H1 (cell line): ENCODE measurements at places on chromosomes 11 and 22. TPM values are rescaled to one million over a fixed set of nuclear protein-coding genes. Genes with fewer than 3 reads are reported as not detected.

DNA sequence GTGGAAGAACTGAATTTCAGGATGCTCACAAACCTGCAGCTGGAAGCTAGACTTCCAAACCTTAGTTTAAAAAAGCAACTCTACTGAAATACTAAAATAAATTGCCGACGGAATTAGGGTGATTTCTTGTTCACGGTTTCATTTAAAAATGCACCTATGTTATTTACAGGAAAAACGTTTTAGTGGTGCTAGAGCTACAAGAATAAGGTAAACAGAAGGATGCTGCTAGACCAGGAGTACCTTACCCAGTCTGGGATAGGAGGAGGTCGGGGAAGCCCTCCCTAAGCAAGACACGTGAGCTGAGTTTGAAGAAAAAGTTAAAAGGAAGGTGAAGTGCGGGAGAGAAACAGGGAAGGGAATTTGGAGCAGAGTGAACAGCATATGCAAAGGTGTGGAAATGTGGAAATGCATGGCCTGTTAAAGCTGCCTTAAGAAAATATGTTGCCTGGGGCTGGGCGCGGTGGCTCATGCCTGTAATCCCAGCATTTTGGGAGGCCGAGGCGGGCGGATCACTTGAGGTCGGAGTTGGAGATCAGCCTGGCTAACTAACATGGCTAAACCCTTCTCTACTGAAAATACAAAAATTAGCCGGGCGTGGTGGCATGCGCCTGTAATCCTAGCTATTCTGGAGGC is 1.4 kb upstream of the FTH1 start:
- peaks cover 16% of the 10 kb centered on the region for H3K4me1 ChIP-seq
- H3K36me3 ChIP-seq, result peaks cover 18% of the 10 kb centered on the region
- peak overlapping the region; percentile 97 for H3K4me3 ChIP-seq
- no peak overlapping the region for H3K27ac ChIP-seq
- H3K27me3 ChIP-seq, result no peaks in the 10 kb centered on the region; the same call in 1 of the 2 replicates

GRCh38 chr11:104337273-104337672 is 173.3 kb upstream of the PDGFD start:
- no peak overlapping the region for H3K4me3 ChIP-seq
- peaks cover 1% of the 10 kb centered on the region for H3K27me3 ChIP-seq
- H3K27ac ChIP-seq, result no peak overlapping the region
- no peaks in the 10 kb centered on the region for H3K36me3 ChIP-seq
- H3K4me1 ChIP-seq, result no peaks in the 10 kb centered on the region

GRCh38 chr11:82829101-82829500 is 71.1 kb downstream of the PRCP start:
- H3K4me1 ChIP-seq, result no peaks in the 10 kb centered on the region
- no peaks in the 10 kb centered on the region for H3K27me3 ChIP-seq
- no peak overlapping the region for H3K4me3 ChIP-seq
- H3K27ac ChIP-seq, result no peak overlapping the region

- no peaks in the 10 kb centered on the region for H3K36me3 ChIP-seq
- no peak for DNase-seq
- H3K27me3 ChIP-seq, result no peaks in the 10 kb centered on the region
Measured at GRCh38 chr11:200224-201003, 6.8 kb downstream of the BET1L start.

DNA sequence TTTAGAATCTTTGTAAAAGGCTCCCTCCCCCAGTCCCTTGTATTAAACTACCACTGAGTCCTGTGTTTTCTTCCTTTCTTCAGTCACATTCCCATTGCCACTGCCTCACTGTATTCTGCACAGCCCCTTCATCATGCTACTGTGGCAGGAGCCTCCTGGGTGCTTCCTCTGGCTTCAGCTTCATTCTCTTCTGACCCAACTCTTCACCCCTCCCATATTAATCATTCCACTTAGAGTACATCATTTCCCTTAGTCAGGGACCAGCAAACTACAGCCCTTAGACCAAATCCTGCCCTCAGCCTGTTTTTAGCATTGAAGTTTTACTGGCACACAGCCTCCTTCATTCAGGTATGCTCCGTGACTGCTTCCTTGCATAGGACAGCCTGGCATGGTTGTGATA is 127.7 kb upstream of the MTNR1B start:
- no peak overlapping the region for H3K27ac ChIP-seq
- H3K27me3 ChIP-seq, result no peaks in the 10 kb centered on the region
- no peaks in the 10 kb centered on the region for H3K36me3 ChIP-seq
- H3K4me3 ChIP-seq, result no peak overlapping the region
- DNase-seq, result no peak

- no peaks in the 10 kb centered on the region for H3K36me3 ChIP-seq
- no peaks in the 10 kb centered on the region for H3K27me3 ChIP-seq
- no peak overlapping the region for H3K27ac ChIP-seq
- no peak overlapping the region for H3K4me3 ChIP-seq
- H3K4me1 ChIP-seq, result no peaks in the 10 kb centered on the region
- no peak for DNase-seq
Measured at GRCh38 chr11:18972336-18972735, 33.1 kb upstream of the MRGPRX1 start.

- no peak for DNase-seq
- no peaks in the 10 kb centered on the region for H3K4me1 ChIP-seq
Measured at GRCh38 chr11:21546703-21547102, 646.2 kb upstream of the ANO5 start.

DNA sequence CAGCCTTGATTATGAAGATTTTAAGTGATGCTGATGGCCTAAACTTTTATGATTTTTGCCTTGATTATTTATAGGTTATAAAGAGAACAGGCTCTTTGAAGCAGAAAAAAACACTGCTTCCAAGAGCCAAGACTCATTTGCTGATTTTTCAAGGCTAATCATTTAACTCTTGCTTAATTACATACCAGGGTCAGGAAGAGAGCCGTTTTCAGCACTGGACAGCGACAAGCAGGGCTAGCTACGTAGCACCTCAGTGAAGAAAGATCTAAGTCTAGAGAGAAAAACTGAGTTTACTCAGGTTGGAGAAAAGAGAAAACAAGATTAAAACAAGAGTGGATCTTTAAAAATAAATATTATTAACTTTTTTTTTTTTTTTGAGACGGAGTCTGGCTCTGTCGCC is 615.4 kb upstream of the B3GAT1 start:
- peak; percentile 76 for DNase-seq
- H3K36me3 ChIP-seq, result no peaks in the 10 kb centered on the region
- no peaks in the 10 kb centered on the region; the same call in 1 of the 2 replicates for H3K4me1 ChIP-seq

GRCh38 chr11:70524096-70524922 is 126.0 kb downstream of the CTTN start:
- H3K4me1 ChIP-seq, result peaks cover 32% of the 10 kb centered on the region
- H3K27ac ChIP-seq, result no peak overlapping the region
- H3K4me3 ChIP-seq, result no peak overlapping the region

GRCh38 chr22:20520093-20520511 is 12.7 kb downstream of the MED15 start:
- no peak overlapping the region for H3K4me3 ChIP-seq
- H3K27ac ChIP-seq, result no peak overlapping the region
- H3K4me1 ChIP-seq, result peaks cover 3% of the 10 kb centered on the region; the same call in 1 of the 2 replicates

GRCh38 chr22:20249797-20250354 is 18.2 kb downstream of the RTN4R start:
- no peaks in the 10 kb centered on the region for H3K36me3 ChIP-seq
- H3K4me3 ChIP-seq, result no peak overlapping the region
- no peaks in the 10 kb centered on the region for H3K27me3 ChIP-seq
- peaks cover 7% of the 10 kb centered on the region for H3K4me1 ChIP-seq
- DNase-seq, result no peak
- H3K27ac ChIP-seq, result no peak overlapping the region

- no peaks in the 10 kb centered on the region for H3K36me3 ChIP-seq
- no peaks in the 10 kb centered on the region for H3K4me1 ChIP-seq
- H3K27ac ChIP-seq, result no peak overlapping the region
Measured at GRCh38 chr22:22927888-22928665, 40.5 kb downstream of the IGLL5 start.

OR6A2 gene
- total RNA-seq, result 0.10 and 0.20 TPM in 2 replicates

TPBGL gene
- 0.25 and 0.37 TPM in 2 replicates for total RNA-seq

CATSPERZ gene
- not detected in 2 replicates for total RNA-seq

MRGPRF gene
- 11.0 and 11.9 TPM in 2 replicates for total RNA-seq

MYBPC3 gene
- total RNA-seq, result not detected in 2 replicates

LRRC74B gene
- total RNA-seq, result not detected in 2 replicates

CWF19L2 gene
- 16.3 and 16.6 TPM in 2 replicates for total RNA-seq

LGR4 gene
- 57.6 and 61.7 TPM in 2 replicates for total RNA-seq

SLC22A25 gene
- not detected in 2 replicates for total RNA-seq

MS4A12 gene
- 0.39 TPM in 1 of 2 replicates, not detected in the other for total RNA-seq

KCNK7 gene
- total RNA-seq, result 0.42 and 1.0 TPM in 2 replicates
